ENCODE measurements at places on chromosomes 3 and 15.

GRCh38 chr3:134306320-134306719 lies 55.7 kb upstream of the RYK start:
- H3K36me3 ChIP-seq: no peaks in the 10 kb centered on the region
- no peaks in the 10 kb centered on the region for H3K27me3 ChIP-seq
- H3K27ac ChIP-seq: no peak overlapping the region
- no peak overlapping the region for H3K4me3 ChIP-seq

DNA sequence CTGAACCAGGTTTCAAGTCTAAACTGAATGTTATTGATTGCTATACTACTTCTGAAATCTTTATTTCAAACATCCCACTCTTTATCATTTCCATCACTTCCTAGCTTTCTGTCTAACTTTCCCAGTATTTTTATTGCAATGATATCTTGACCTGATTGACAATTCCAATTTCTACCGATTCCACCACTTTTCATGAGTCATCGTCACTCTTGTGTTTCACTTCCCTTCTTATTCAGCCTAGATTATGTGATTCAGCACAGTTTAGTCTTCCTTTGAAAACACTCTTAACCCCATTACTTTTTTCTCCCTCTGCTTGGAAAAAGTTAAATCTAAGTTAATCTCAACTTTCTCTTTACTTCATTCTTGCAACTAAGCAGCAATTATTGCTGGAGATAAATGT lies 62.6 kb downstream of the SLC7A14 start:
- H3K27ac ChIP-seq: no peak overlapping the region
- no peaks in the 10 kb centered on the region for H3K36me3 ChIP-seq
- H3K4me1 ChIP-seq: no peaks in the 10 kb centered on the region

- no peak for DNase-seq
- H3K27me3 ChIP-seq: no peaks in the 10 kb centered on the region
- no peak overlapping the region for H3K27ac ChIP-seq
- no peak overlapping the region for H3K4me3 ChIP-seq
Measured at GRCh38 chr3:185744997-185745843, 79.6 kb downstream of the IGF2BP2 start.

DNA sequence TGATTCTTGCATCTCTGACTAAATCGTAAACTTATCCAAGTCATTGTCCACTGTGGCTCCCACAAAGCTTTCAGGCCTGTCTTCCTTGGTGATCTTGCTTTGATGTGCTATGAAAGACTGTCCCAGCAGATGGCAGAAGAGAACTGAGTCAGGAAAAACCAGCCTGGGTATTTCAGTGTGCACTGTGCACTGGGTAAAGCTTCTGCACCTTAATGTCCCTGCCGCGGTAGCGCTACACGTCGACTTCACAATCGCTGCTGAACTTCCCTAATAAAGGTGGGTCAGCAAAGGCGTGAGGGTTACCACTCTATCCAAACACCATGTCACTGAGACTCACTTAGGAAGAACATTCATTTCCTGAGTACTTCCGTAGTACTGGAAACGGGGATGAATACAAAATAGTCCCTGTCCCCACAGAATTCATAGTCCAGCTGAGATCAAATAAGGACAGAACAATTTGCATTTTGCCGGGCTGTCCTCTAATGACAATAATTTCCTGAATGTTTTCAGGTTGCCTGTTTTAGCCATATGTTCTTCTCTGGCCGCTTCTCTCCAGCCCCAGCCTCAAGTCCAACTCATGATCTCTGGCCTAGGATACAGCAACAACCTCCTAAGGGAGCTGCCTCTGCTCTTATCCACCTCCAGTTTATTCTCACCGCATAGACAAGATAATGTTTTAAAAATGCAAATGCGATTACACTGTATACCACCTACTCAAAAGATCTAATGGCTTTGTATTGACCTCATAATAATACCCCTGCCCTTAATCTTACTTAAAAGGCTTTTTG lies 83.6 kb upstream of the AKAP13 start:
- no peaks in the 10 kb centered on the region for H3K36me3 ChIP-seq
- no peaks in the 10 kb centered on the region for H3K27me3 ChIP-seq
- H3K27ac ChIP-seq: no peak overlapping the region
- no peak for DNase-seq
- peaks cover 6% of the 10 kb centered on the region for H3K4me1 ChIP-seq

GRCh38 chr3:102078854-102079808 lies 229.8 kb downstream of the NFKBIZ start:
- H3K4me3 ChIP-seq: no peak overlapping the region
- H3K27me3 ChIP-seq: no peaks in the 10 kb centered on the region
- DNase-seq: no peak
- H3K4me1 ChIP-seq: no peaks in the 10 kb centered on the region
- no peaks in the 10 kb centered on the region for H3K36me3 ChIP-seq
- no peak overlapping the region for H3K27ac ChIP-seq

DNA sequence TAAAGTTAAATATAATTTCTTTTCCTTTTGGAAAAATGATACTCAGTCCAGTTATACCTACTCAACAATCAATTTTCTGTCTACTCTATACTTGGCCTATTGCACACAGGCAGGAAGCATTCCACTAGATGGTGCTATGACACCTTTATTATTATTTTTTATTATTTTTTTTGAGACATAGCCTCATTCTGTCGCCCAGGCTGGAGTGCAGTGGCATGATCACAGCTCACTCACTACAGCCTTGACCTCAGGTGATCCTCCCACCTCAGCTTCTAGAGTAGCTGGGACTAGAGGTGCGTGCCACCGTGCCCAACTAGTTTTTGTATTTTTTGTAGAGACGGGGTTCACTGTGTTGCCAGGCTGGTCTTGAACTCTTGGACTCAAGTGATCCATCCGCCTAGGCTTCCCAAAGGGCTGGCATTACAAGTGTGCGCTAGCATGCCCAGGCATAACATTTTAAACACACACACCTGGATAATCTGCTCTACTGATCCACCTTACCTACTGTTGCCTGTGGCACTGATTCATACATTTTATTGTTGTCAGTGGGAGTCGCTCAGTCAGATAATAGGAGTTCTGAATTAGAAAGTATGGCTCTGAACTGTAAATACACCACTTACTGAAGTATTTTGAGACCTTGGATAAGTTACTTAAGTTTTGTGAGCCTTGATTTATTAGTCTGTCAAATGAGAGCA lies 56.2 kb downstream of the EIF3J start:
- H3K4me1 ChIP-seq: no peaks in the 10 kb centered on the region
- DNase-seq: no peak
- peaks cover 100% of the 10 kb centered on the region for H3K36me3 ChIP-seq
- no peak overlapping the region for H3K4me3 ChIP-seq
- H3K27me3 ChIP-seq: no peaks in the 10 kb centered on the region

DNA sequence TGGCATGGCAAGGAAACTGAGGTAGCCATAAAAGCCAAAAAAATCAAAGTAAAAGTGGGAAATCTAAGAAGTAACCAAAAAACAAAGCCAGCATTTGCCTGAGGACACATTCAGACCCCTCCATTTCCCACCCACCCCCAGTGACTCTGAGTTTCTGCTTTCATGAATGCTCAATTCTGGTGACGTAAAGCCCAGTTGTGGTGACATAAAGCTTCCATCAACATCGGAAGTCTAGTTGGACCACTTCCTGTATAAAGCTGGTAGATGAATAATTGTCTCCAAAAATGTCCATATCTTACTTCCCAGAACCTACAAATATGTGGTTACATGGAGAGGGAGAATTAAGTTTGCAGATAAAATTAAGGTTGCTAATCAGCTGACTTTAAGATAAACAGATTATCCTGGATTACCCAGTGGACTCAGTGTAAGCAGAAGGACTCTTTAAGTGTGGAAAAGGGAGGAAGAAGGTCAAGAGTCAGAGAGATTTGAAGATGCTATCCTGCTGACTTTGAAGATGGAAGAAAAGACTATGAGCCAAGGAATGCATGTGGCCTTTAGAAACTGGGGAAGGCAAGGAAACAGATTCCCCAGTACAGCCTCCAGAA lies 62.0 kb upstream of the ST3GAL6 start:
- H3K4me3 ChIP-seq: no peak overlapping the region
- no peaks in the 10 kb centered on the region for H3K27me3 ChIP-seq
- H3K27ac ChIP-seq: no peak overlapping the region
- H3K4me1 ChIP-seq: no peaks in the 10 kb centered on the region

GRCh38 chr3:86785386-86785785 lies 205.6 kb downstream of the VGLL3 start:
- H3K27me3 ChIP-seq: no peaks in the 10 kb centered on the region
- no peak overlapping the region for H3K27ac ChIP-seq
- DNase-seq: no peak
- H3K4me1 ChIP-seq: no peaks in the 10 kb centered on the region

- no peak for DNase-seq
- no peak overlapping the region for H3K4me3 ChIP-seq
- no peaks in the 10 kb centered on the region for H3K4me1 ChIP-seq
- H3K27me3 ChIP-seq: no peaks in the 10 kb centered on the region
- no peak overlapping the region for H3K27ac ChIP-seq
- no peaks in the 10 kb centered on the region for H3K36me3 ChIP-seq
Measured at GRCh38 chr3:86744051-86744450, 246.9 kb downstream of the VGLL3 start.

GRCh38 chr15:80514071-80514780 lies 110.0 kb downstream of the ARNT2 start:
- H3K27ac ChIP-seq: no peak overlapping the region

DNA sequence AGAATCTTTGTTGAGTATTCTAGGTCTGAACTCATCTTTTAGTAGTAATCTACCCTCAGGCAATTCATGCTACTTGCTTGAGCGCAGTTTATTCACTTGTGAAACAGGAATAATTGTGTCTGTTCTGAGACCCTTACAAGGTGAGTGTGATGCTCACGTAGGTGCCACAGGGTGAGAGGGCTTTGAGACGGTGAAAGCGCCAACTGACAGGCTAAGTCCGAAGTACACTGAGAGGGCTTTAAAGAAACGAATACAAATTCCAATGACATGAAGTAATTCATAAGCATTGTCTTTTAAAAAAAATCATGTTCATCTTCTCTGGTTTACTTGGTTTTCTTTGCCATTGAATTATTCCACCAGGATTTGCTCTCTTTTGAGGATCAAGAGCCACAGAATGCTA lies 393.7 kb upstream of the RGMA start:
- H3K4me3 ChIP-seq: no peak overlapping the region
- no peaks in the 10 kb centered on the region for H3K36me3 ChIP-seq
- no peak overlapping the region for H3K27ac ChIP-seq
- no peak for DNase-seq
- H3K27me3 ChIP-seq: no peaks in the 10 kb centered on the region
- H3K4me1 ChIP-seq: no peaks in the 10 kb centered on the region

GRCh38 chr15:65812916-65813315 lies 20.8 kb upstream of the DENND4A start:
- no peaks in the 10 kb centered on the region for H3K4me1 ChIP-seq
- H3K4me3 ChIP-seq: no peak overlapping the region
- no peak overlapping the region for H3K27ac ChIP-seq
- DNase-seq: no peak
- no peaks in the 10 kb centered on the region for H3K36me3 ChIP-seq
- no peaks in the 10 kb centered on the region for H3K27me3 ChIP-seq

DNA sequence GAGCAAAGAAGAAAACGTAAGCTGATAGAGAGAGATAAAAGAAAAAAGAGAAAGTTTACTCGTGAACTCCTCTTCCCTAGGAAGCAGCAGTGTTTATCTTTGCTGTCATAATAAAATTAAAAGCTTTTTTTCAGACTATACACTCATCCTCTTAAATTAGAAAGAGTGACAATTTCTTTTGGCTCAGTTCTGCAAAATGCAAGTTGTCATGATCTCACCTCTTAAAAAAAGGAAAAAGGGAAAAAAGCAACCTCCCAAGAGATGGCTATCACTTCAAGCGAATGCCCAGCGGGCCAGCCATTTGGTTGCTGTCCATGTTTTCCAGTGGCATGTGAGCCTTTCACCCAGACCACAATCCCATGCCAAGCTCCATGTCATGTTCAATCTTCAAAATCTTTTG lies 7.0 kb upstream of the THBS1 start:
- peak overlapping the region; percentile 10 for H3K27ac ChIP-seq
- peak; percentile 84 for DNase-seq
- H3K4me1 ChIP-seq: peaks cover 31% of the 10 kb centered on the region
- H3K36me3 ChIP-seq: no peaks in the 10 kb centered on the region

- peaks cover 25% of the 10 kb centered on the region for H3K4me1 ChIP-seq
- H3K36me3 ChIP-seq: no peaks in the 10 kb centered on the region
- H3K27me3 ChIP-seq: no peaks in the 10 kb centered on the region
- H3K4me3 ChIP-seq: no peak overlapping the region
- no peak for DNase-seq
Measured at GRCh38 chr15:40070166-40070557, 31.2 kb upstream of the SRP14 start.

- H3K27ac ChIP-seq: peak overlapping the region; percentile 60
- H3K27me3 ChIP-seq: no peaks in the 10 kb centered on the region
- H3K4me3 ChIP-seq: peak overlapping the region; percentile 41
- DNase-seq: no peak
- peaks cover 69% of the 10 kb centered on the region for H3K4me1 ChIP-seq
Measured at GRCh38 chr3:129687586-129688125, 81.2 kb upstream of the PLXND1 start.

GRCh38 chr15:67784090-67784781 lies 41.1 kb upstream of the SKOR1 start:
- DNase-seq: peak; percentile 55
- H3K4me3 ChIP-seq: no peak overlapping the region
- no peaks in the 10 kb centered on the region for H3K4me1 ChIP-seq
- H3K27me3 ChIP-seq: no peaks in the 10 kb centered on the region

DNA sequence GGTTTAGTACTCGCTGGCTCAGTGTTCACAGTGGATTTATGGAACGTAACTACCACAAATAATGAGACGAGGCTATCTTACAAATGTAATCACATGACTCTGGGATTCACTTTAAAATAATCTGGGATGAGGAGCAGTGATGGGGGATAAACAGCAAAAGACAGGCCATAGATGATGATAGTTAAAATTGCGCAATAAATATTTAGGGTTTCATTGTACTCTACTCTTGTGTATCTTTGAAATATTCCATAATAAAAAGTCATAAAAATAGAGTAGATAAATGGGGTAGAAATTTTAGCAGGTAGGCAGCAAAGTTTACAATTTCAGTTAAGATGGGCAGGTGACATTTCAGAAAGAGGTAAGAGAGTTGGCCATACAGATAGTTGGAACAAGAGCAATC lies 196.6 kb downstream of the KCNMB2 start:
- H3K36me3 ChIP-seq: no peaks in the 10 kb centered on the region
- no peak for DNase-seq
- H3K4me3 ChIP-seq: no peak overlapping the region
- peaks cover 3% of the 10 kb centered on the region for H3K4me1 ChIP-seq

GRCh38 chr15:64070965-64071851 lies 22.4 kb downstream of the CIAO2A start:
- peaks cover 13% of the 10 kb centered on the region for H3K4me1 ChIP-seq
- H3K27ac ChIP-seq: peak overlapping the region; percentile 53
- no peak for DNase-seq
- no peaks in the 10 kb centered on the region for H3K36me3 ChIP-seq
- no peak overlapping the region for H3K4me3 ChIP-seq

DNA sequence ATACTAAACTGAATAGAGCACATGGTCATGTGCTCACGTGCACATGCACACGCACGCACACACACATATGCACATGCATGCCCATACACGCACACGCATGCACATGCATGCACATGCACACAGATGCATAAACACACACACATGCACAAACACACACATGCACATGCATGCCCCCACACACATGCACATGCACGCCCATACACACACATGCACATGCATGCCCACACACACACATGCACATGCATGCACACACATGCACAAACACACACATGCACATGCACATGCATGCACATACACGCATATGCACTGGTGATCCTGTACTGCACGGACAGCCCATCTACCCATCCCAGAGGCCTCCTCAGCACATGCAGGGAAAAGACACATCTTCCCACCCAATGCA lies 426.6 kb downstream of the OCA2 start:
- no peaks in the 10 kb centered on the region for H3K27me3 ChIP-seq
- DNase-seq: no peak
- no peak overlapping the region for H3K27ac ChIP-seq
- H3K36me3 ChIP-seq: no peaks in the 10 kb centered on the region
- H3K4me1 ChIP-seq: peaks cover 6% of the 10 kb centered on the region
- H3K4me3 ChIP-seq: no peak overlapping the region

- H3K27ac ChIP-seq: no peak overlapping the region
- H3K4me3 ChIP-seq: no peak overlapping the region
- no peaks in the 10 kb centered on the region for H3K36me3 ChIP-seq
Measured at GRCh38 chr3:36461597-36461996, 81.3 kb downstream of the STAC start.
